Putamen (tissue), 1 donor: ENCODE measurements at places on chromosomes 2 and 18.

DNA sequence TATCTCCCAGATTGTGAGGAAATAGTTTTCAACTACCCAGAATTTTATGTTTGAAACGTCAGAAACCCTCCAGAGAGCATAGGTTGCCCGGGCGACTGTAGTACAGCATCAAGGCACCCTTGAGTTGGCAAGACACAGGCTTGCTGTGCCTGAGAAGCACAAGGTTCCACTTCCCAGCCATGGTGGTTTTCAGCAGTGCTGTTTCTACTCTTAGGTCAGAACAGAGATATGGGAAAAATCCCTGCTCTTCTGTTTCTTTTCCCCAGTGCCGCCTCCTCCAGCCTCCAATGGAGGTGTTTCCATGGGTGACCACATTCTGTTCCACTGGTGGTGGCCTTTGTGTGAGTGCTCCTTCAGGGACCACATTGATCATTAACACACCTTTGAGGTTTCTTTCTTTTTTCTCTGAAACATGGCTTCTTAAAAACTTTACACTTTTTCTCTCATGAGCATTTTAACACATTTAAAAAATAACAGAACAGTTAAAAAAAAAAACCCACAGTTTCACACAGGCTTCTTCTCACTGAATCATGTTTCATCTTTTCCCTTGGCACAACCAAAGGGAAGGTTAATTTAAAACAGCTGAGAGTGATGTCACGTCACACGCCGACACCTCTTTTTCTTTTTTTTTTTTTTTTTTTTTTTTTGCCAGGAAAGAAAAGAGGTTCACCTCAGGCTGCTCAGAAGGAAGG lies 229.3 kb upstream of the HDAC4 start:
- DNase-seq: no peak

- DNase-seq: no peak
These were observed 18.6 kb upstream of the SKA1 start for GRCh38 chr18:50356036-50356945.

GRCh38 chr18:31828613-31829012 lies 67.9 kb upstream of the SLC25A52 start:
- DNase-seq: no peak

GRCh38 chr2:3420769-3421397 lies 41.4 kb downstream of the TRAPPC12 start:
- DNase-seq: no peak

DNA sequence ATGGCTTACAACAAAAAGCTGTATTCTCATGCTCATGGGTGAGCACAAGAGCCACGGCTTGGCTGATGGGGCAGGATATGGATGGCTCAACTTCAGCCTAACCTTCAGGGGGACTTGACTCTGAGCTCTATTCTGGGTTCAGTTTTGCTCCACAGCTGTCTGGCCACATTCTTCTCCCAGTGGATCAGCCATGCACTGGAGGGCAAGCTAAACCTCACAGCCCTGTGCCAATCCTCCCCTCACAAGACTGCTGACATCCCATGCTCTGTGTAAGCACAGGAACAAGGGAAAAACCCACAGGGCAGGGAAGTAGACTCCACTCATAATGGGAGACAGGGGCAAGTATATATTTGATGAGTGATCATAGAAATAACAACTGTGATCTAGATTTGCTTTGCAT lies 35.6 kb downstream of the COPS8 start:
- DNase-seq: no peak

DNA sequence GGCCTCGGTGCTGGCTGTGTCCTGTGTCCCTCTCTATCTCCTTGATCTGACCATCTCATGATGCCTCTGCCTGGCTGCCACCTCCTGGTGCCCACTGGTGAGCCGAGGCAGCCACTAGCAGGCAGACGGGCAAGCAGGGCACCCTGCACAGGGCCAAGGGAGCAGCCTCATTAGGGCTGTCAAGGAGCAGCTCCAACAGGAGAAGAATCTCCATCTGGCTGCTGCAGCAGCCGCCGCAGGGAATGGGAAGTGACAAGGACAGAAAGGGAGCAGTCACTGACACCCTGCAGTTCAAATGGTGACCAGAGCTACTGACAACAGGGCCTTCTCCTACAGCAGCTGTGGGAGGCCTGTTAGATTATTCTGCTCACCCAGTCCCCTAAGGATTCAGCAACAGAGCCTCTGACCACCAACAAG lies 32.6 kb downstream of the ALPK2 start:
- no peak for DNase-seq

DNA sequence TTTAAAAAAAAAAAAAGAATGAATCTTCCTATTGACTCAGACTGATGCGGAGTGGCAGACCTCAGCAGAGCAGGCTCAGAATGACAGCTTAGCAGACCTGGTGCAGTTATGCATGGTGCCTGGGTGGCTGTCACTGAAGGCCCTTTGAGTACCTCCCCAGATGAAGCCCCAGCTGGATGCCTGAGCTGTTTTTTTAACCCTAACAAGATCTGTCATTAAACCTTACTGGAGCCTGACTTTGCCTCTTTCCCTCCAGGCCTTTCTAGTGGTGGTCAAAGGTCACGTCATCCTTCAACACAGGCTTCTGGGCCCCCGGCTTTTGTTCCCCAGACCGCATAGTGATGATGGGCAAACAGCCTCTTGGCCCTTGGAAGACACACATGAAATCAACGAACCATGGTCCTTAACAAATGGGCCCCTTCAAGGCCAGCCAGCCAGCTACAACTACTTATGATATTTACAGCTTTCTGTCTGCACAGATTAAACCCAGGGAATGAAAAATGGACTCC lies 138.3 kb upstream of the CYP1B1 start:
- DNase-seq: no peak

GRCh38 chr2:69083235-69083748 lies 70.3 kb downstream of the ANTXR1 start:
- DNase-seq: no peak

GRCh38 chr2:205077159-205077558 lies 531.9 kb downstream of the PARD3B start:
- DNase-seq: no peak

DNA sequence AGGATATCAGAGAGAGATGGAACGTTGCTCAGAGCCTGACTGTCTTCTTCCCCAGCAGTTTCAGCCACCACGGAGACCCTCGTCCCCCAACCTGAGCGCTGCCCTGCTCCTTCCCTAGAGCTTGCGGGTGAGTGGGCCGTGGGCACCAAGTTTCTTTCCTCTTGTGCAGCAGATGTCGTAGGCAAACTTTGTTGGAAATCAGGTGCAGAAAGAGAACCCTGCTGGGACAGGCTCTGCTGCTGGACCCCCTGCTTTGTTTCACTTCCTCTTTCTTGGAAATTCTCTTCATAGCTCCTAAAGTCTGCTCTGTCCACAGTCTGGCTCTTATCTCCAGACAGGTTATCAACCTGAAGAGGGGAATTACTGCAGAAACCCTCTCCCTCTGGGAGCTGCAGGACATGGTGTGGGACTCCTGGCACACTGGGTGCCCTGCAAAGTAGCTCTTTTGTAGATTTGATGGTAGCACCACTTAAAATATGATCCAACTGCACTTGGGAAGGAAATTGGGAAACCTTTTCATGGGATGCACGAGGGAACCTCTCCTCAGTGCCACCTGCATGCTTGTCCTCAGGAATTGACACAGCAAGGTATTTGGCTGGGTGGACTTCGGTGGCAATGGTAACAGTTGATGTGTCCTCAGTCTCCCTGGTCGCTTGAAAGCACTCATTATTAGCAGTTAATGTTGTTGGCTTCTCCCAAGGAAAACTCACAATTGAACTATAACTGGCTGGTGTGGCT lies 92.2 kb downstream of the ALPK2 start:
- no peak for DNase-seq

- no peak for DNase-seq
These were observed 1141.8 kb downstream of the RPIA start for GRCh38 chr2:89833116-89833779.
